ENCODE measurements at places on chromosomes 2 and 18.

DNA sequence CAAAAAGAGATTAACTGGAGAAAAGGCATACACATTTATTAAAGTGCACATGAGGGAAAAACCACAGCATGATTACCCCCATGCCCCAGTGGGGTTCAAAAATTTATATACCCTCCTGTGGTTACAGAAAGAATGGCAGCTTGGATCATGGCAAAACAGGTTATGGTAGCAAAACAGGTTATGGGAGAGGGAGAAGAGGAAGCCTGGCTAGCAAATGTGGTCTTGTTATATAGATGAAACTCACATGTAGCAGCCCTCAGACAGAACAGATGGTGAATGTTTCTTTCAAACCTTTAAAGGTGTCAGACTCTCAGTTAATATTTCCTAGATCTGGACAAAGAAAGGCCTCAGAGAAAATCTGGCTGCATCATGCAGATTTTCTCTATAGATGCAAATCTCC lies 178.2 kb upstream of the ZC3H15 start:
- no peak for DNase-seq

- no peak for DNase-seq
Observed at GRCh38 chr2:2536416-2537056, 205.5 kb upstream of the MYT1L start.

- no peak for DNase-seq
Observed at GRCh38 chr2:231270221-231271114, 72.0 kb downstream of the ARMC9 start.

- no peak for DNase-seq
Observed at GRCh38 chr2:205425102-205425501, 257.2 kb upstream of the NRP2 start.

DNA sequence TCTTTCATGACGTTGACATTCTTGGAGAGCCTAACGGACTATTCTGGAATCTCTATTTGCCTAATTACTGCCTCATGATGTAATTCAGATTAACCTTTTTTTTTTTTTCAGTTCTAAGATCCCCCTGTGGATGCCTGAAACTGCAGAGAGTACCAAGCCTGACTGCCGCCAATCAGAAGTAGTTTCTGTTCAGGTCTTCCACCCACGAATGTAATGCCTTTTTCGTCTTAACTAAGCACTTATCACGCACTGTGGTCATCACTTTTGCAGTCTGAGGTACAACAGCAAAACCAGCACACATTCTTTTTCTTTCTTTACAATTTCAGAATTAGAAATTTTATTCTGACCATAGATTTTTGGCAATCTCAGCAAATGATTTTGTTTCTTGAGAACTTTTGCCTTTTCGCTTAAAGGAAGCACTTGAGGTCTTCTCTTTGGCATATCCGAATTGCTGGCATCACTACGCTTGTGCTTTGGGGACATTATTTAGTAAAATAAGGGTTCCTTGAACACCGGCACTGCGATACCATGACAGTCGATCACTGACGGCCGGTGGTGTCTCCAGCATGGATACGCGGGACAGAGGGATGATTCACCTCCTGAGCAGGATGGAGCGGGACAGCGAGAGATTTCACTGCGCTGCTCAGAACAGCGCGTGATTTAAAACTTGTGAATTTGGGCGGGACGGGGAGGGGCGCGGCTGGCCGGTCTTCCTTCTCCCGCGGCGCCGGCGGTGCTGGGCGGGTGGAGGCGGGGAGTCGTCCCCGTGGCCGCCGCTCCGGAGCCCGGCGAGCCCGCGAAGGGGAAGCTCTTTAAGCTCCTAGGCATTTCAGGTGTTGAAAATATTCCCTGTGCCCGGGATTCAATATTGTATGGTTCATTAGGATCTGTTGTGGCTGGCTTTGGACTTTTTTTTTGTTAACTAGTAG lies 32.0 kb upstream of the GPR55 start:
- DNase-seq = peak; percentile 42

DNA sequence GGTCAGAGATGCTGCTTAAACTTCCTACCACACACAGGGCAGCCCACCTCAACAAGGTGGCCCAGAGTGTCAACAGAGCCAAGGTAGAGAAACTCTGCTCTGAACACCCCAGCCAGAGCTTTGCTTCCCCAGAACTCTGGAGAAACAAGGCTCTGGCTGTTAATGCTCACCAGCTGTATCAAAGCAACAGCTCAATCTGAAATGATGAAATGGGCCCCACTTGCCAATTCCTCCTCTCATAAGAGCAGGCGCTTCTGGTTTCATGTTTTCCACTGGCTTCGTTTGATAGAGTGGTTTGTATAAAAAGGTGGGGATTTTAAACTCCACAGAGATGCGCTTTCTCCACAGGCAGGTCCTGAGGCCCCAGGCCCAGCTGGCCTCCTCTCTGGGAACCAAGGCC lies 60.9 kb upstream of the TFCP2L1 start:
- DNase-seq = no peak

DNA sequence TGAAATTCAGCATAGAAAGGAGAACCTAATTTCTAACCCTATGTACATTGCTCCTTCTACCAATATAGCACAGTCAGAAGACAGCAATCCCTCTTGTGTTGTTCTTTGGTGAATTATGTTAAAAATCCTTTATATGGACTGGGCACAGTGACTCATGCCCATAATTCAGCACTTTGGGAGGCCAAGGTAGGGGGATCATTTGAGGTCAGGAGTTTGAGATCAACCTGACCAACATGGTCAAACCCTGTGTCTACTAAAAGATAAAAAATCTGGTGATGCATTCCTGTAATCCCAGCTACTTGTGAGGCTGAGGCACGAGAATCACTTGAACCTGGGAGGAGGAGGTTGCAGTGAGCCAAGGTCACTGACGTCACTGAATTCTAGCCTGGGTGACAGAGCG lies 195.6 kb downstream of the TMX3 start:
- no peak for DNase-seq

DNA sequence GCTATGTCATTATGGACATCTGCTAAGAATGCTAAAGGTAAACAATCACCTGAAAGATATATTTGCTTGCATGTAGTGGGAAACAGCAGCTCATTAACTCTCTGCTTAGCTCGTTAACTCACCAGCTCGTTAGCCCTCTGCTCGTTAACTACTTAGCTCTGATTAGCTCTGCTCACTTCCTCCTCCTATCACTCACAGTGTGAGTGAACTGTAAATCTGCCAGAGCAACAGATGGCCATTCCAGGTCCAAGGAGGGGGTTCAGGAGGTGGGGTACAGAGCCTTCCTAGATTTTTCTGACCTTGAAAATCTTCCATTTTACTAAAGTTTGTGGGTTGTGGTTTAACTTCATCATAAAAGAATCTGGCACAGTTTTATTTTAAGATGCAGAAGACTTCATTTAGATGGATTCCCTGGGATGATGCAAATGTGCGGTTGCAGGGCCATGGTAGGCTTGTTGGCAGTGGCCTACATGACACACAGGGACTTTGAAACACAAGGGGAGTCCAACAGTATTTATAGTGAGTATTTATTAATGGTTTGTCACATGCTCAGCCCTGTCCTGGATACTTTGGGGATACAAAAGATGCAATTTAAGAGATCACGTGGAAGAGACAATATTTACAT lies 1633.7 kb upstream of the CELF4 start:
- no peak for DNase-seq

GRCh38 chr2:201933792-201934237 lies 99.8 kb upstream of the FZD7 start:
- no peak for DNase-seq

DNA sequence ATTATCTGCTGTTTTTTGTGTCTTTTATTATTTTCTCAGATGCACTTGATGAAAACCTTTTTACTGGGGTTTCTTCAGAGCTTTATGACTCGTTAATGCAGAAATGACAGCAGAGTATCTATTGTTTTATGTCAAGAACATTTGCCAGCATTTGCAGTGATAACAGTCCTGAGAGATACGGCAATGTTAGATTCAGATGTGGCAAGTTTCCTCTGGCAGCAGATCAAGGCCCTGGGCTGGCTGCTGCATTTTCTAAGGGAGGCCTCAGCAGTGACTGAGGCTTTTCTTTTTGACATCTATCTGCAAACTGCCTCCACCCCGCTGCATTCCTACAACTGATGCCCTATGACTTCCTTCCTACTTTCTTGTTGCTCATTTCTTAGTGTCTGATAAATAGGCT lies 40.2 kb downstream of the EFEMP1 start:
- DNase-seq = peak; percentile 86

DNA sequence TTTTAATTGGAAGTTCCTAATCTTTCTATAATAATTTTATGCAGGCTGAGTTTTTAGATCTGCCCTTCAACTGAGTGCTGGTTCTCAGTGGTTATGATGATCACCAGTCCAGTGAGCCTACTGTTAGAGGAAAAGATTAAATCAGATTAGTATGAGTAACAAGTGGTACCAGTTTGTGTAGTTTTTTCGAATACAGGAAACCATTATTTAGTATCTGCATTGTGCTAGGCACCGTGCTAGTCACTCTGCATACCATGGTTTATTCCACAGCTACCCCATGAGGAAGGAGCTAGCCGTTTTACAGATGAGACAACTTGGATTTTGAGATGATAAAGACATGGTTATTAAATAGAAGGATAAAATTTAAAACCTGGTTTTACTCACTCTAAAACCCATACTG lies 6.1 kb downstream of the PSMD1 start:
- DNase-seq = no peak

GRCh38 chr2:176003958-176004357 lies 1.9 kb upstream of the LNPK start:
- no peak for DNase-seq

All from fibroblast of pulmonary artery (primary cell).